ENCODE measurements at places on chromosomes 6 and 20.
A peak's percentile ranks its signal among the peaks of the same experiment; 100 is the strongest.

GRCh38 chr6:15176816-15177370, 69.0 kb upstream of the JARID2 start:
- DNase-seq: no peak

GRCh38 chr20:7383216-7383615, 557.0 kb downstream of the HAO1 start:
- no peak for DNase-seq

DNA sequence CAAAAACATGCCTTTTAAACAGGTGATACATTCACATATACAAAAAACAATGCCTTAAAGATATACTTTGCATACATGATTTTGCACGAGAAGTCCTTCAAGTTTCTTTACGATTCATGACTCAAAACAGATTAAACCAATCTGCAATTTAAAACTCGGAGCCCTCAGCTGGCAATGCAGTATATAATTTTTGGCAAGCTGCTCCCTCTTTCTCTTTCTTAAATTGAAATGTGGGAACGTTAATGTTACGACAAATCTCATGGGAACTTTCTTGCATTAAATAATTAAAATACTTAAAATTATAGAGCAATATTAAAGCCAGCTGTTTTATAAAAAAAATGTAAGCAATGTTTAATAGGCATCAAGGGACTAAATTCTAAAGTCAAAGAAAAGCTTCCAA, 334.6 kb downstream of the ESR1 start:
- DNase-seq: no peak

GRCh38 chr20:48026981-48027592, 241.8 kb upstream of the SULF2 start:
- no peak for DNase-seq

GRCh38 chr6:32862725-32863124, 8.7 kb downstream of the PSMB9 start:
- DNase-seq: no peak

DNA sequence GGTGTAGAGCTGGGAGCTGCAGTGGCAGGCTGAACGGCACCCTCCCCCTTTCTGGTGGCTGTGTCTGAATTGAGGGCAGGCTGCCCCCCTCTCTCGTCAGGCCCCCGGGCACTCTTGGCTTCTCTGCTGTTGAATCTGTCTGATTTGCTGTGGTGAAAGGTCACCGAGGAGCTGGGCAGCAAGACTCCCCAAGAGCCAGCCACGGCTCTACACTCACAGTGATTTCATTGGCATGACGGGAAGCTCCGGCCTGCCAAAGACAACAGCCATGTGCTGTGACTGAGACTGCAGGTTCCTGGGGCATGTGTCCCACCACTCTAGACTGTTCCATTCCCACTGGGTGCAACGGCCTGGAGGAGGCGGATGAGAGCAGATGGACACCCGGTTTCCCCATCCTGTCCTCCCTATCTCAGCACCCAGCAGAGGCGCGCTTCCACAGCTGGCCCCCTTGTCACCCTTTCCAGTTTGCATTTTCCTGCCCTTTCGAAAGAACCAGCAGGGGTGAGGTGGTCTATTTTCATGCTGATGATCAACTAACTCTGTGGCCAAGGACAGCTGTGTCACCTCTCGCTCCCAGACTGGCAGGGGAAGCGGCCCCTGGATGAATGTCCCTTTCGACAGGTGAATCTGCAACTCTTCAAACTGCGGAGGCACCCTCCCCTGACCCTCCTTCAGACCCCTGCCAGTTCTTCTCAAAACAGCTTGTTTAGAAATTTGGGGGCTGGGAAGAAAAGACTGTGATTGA, 2.2 kb downstream of the APCDD1L start:
- DNase-seq: no peak

- DNase-seq: no peak
Measured at GRCh38 chr6:113315879-113316278, 541.3 kb upstream of the MARCKS start.

DNA sequence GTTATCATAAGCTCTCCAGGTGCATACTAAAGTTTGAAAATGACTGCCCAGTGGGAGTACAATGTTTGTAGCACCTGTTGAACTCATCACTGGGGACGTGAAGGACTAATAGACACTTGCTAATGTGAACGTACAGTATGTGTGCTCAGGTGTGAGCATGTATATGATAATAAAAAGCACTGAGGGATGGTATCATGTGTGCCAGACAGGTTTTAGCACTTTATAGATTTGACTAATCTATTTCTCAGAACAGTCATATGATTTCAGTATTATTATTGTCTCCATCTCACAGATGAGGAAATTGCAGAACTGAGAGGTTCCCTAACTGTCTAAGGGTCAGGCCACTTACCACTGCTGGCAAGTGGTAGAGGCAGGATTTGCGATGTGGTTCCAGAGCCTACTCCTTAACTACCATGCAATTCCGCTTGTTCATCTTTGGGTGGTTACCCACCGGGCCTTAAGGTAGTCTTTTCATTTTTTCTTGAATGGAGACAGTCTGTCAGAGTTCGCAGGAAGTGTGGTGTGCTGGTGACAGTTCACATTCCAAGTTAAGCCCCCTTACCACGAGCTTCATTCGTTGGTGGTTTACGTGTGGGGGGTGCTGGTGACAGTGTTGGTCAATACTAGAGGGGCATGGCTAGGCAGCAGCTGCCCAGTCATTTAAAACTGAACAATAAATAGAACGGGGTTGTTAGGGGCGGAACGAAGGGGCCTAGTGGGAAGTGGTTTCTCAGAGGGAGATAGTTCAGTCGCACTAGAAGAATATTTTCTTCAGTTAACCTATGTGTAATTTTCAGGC, 46.8 kb downstream of the RREB1 start:
- no peak for DNase-seq

DNA sequence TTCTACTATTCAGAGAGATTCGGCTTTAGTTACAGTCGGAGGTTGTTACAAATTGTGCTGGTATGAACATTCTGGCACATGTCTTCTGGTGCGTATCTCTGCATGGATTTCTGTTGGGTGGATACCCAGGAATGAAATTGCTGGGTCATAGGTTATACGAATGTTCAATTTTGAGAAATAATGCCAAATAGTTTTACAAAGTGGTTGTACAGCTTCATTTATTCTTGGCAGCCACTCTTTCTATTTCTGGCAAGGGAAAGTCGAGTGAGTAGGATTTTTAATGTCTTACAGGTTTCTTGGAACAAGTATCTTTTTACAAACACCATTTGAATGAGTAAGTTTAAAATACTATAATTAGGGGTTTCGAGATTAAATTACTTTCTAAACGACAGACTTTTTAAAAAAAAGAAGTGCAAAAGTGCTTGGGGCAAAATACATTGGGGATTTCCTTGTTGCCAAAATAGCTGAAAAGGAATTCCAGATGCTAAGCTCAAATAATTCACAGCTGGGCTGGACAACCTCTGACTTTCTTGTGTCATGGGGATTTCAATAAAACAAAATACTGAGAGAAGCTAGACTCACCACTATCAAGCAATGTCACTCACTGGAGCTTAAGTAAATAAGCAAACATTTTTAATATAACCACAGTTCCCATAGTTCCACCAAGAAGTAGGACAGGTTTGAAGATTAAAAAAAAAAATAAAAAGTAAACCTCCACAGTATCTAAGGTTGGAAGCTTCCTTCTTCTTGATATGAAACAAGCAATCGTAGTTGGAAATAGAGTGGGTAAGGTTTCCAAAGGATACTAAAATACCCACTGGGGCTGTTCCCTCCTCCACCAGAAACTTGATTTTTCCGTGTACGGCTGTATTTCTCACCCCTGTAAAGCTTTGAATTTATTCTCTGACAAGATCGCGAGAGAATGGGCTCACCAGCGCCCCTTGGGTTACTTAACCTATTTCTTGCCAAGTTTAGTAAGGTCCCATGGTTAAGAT, 21.6 kb upstream of the GFOD1 start:
- no peak for DNase-seq

DNA sequence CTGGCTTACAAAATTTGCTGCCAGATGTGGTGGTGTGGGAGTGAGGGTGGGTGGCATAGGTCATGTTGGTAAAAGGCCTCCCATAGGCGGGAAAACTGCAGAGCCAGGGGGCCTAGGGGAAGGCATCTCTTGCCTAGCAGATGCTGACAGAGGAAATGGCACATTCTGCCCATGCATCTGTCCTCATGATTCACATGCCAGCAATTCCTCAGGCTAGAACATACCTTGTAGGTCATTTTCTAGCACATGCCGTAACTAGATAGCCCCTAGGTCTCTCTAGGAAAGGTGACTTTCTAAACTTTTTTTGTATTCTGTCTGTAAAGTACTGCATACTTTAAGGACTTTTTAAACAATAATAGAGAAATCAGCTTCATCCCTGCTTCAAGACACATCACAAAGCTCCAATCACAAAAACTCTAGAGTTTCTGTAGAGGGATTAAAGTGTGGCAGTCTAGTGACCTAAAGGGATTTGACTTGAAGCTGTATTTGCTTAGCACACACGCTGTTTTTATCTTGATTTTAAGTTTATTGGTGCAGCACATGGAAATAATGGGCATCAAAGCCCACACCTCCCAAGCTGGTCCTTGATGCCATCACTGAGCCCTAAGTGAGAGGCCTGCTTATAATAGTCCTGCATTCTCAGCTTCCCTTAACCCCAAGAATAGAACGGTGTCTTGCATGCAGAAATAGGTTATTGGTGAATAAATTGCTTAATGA, 55.2 kb downstream of the ANKEF1 start:
- DNase-seq: no peak

- no peak for DNase-seq
Measured at GRCh38 chr6:1504465-1504864, 105.2 kb upstream of the FOXC1 start.

DNA sequence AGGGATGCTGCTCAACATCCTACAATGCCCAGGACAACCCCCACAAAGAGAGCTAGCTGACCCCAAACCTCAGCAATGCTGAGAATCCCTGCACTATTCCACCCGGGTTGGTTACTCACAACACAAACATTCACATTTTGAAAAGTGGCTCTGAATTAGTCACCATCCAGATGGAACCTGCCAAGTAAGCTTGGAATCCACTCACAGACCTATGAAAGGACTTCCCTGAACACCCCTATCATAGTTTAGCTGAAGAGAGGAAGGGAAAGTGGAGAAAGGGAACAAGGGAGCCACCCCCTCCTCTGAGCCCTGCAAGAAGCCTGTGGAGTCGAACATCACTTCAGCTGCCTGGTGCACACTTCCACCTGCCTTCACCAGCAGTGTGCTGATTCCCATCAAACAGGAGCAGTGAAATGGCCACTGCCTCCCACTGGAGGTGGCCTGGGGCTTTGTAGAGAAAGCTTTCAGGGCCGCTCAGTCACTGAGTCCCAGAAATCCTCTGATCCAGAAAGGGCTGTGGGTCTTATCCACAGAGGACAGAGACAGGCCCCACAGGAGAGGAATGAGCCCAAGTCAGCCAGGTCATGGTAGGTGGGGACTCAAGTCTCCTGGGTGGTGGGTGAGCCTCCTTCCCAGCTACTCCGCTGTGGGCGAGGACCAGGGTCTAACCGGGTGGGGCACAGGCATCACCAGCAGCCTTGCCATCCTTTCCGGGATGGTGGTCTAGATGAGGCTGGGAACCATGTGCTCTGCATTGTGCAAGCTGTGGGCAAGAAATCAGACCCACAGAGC, 203.7 kb downstream of the SYNDIG1 start:
- no peak for DNase-seq

- no peak for DNase-seq
Measured at GRCh38 chr6:72890671-72891070, 268.8 kb downstream of the KCNQ5 start.

DNA sequence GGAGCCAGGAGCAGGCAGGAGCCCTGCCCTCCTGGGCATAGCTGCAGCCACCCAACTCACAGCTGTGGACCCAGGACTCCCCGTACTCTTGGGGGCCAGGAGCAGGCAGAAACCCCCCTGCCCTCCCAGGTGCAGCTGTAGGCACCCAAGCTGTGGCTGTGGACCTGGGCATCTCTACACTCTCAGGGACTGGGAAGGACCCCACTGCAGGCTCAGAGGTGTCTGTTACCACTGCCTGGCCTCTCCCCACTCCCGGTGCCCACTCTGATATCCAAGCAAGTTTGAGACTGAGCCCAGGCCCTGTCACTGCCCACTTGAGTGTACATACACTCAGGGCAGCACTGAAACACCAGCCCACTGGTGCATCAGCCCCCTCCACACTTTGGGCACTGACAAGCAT, 193.5 kb upstream of the MANEA start:
- DNase-seq: no peak

GRCh38 chr6:88775866-88776571, 187.4 kb downstream of the RNGTT start:
- DNase-seq: no peak

GRCh38 chr6:81816380-81816779, 63.9 kb upstream of the TENT5A start:
- DNase-seq: no peak

DNA sequence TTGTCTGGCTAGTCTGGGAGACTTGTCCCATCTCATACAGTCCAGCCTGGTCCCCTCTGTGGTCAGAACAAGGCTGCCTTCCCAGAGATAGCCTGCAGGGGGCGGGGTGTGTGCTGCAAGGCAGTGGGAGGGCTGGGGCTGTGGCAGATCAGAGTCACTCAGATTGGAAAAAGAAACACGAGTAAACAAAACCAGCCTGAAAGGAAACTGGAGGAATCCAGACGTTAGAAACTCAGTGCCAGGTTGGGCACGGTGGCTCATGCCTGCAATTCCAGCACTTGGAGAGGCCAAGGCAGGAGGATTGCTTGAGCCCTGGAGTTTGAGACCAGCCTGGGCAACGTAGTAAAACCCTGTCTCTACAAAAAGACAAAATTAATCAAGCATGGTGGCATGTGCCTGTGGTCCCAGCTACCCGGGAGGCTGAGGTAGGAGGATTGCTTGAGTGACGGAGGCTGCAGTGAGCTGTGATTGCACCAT, 20.2 kb downstream of the LEMD2 start:
- peak; percentile 87 for DNase-seq

GRCh38 chr6:114634016-114634415, 291.2 kb upstream of the HS3ST5 start:
- DNase-seq: no peak

DNA sequence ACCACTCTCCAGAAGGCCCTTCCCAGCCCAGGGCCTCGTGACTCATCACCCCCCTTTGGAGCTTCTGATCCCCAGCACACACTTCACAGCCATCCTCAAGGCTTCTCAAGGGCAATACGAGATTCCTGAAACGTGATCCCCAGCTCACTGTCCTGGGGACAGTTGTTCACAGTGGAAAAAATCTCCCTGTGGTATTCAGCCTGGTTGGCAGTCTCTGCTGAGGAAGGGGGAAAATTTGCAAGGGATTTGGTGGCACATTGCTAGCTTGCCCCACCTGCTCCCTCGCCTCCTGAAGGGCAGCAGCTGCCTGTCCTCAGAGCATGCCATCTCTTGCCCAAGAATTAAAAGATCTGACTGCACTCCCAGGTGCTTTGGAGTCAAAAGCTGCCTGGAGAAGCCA, 20.7 kb upstream of the PKHD1 start:
- no peak for DNase-seq

- DNase-seq: no peak
Measured at GRCh38 chr6:76466286-76466685, 393.8 kb upstream of the IMPG1 start.

DNA sequence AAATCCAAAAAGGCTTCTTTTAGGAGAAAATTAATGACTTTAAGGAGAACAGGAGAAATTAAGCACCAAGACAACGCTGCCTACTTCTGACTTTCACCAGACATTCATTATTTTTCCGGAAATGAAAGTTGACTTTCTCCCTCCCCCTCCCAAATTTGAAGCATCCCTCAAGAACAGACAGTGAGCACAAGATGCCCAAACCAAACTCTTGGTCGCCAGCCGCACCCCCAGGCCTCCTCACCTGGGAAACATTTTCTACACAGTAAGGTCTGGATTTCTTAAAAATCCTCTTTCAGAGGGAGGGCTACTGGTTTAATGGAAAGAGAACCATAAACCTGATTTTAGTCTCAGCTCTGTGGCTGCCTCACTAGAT, 2.7 kb downstream of the RIMS4 start:
- no peak for DNase-seq

- DNase-seq: peak; percentile 41
Measured at GRCh38 chr6:49606721-49607390, 29.8 kb downstream of the RHAG start.

Measured in activated naive CD4-positive, alpha-beta T cell treated with anti-CD3 and anti-CD28 coated beads, Interleukin-2, amount 10 ng/mL, durations not matched to agents 7 days and 5 days (primary cell).